ENCODE measurements at places on chromosomes 12 and 14. TPM values are rescaled to one million over a fixed set of nuclear protein-coding genes. Genes with fewer than 3 reads are reported as not detected.

- no peak for DNase-seq
These were observed 25.0 kb downstream of the JAG2 start for GRCh38 chr14:105143451-105144025.

DNA sequence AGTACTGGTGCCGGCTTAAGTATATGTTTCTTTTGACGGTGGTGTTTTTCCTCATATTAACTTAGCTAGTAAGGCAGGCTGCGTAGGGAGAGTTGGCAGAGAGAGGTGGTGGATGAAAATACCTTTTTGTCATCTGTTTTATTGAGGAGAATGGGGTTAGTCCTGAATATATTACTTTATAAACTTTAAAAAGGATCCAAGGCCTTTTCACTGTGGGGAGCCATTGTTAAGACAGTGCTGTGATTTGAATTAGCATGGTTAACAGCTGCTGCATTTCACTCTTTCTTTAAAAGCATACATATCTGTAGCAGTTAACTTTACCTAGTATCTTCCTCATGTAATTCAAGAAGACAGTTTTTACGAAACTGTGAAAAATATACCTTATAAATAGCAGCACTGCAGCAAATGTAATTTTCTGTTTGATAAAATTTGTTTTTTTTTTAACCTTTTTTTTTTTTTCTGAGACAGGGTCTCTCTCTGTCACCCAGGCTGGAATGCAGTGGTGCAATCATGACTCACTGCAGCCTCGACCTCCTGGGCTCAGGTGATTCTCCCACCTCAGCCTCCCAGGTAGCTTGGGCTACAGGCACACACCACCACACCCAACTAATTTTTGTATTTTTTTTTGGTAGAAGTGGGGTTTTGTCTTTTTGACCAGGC is 57.1 kb downstream of the AEBP2 start:
- DNase-seq: no peak

- DNase-seq: no peak
These were observed 1.6 kb downstream of the CISTR start for GRCh38 chr12:53749986-53750811.

DNA sequence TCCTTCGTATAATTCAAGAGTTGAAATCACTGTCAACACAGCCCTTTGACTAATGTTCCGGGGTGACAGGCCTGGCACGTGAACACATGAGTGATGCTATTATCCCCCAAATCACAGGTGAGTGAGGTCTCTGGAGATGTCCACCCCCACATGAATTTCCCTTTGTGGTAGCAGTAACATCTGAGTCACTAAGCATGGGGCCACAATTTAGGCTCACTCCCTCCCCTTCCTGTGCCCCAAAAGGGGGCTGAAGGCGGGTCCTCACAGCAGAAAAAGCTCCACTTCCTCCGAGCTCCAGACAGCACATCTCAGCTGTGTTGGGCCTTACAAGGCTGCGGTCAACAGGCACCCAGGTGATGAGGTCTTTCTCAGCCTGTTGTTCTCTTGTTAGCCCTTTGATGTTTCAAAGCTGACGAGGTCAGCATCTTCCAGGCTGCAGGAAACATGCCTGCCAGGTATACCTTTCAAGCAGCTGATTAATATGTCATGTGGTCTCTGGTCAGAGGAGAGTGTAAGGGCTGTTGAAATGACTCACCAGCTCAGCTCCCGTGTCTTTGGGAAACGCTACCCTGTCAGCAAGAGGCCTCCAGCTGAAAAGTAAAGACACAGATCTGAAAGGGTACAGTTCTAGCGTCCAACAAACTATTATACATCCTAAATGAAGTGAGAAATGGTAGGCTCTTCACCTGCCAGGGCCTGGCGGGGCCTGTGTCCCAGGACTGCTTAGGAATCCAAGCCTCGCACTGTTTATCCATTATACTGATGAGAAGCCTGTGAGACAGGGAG is 107.3 kb downstream of the ZFP36L1 start:
- peak; percentile 100 for DNase-seq

- DNase-seq: no peak
These were observed 30.1 kb downstream of the VRK1 start for GRCh38 chr14:96827290-96827689.

Gene HSPA2
- 33.2 TPM for total RNA-seq

- DNase-seq: no peak
These were observed 66.4 kb upstream of the SLC38A4 start for GRCh38 chr12:46892034-46892705.

DNA sequence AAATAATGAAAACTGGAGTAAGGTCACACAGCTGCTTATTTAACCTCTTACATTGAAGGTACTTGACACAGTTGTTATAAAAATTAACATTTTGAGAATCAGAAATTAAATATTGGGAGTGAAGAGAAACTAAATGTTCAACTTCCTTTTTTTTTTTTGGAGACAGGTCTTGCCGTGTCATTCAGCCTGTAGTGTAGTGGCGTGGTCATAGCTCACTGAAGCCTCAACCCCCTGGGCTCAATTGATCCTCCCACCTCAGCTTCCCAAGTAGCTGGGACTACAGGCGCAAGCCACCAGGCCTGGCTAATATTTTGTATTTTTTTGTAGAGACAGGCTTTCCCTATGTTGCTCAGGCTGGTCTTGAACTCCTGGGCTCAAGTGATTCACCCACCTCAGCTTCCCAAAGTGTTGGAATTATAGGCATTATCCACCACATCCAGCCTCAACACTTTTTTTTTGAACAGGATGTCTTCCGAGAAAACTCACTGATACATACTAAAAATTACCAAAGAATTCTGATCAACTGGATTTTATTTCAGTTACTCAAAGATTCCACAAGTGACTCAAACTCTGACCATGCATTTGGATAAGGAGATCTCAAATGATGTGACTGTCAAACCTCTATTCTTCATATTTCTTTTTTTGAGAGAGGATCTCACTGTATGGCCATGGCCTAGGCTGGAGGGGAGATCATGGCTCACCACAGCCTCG is 35.4 kb downstream of the SGPP1 start:
- no peak for DNase-seq

Gene IKBIP
- total RNA-seq: 52.7 TPM

DNA sequence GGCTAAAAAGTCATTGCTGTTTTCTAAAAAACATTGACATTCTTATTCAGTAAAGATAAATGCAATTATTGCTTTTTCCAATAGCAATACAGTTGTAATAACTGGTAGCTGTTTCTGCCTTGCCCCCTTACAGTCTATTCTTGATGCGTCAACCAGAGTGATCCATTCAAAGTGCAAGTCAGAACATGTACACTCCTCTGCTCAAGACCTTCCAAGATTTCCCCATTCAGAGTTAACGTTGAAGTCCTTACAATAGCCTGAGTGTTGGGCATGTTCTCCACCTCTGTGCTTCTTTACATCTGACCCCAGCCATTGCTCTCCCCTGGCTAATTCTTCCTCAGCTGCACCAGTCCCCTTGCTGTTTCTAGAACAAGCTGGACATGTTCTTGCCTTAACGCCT is 24.3 kb downstream of the VRK1 start:
- peak; percentile 83 for DNase-seq

Gene DLGAP5
- total RNA-seq: 41.5 TPM

Gene SLC16A7
- 0.88 TPM for total RNA-seq

Gene BMP4
- 8.6 TPM for total RNA-seq

DNA sequence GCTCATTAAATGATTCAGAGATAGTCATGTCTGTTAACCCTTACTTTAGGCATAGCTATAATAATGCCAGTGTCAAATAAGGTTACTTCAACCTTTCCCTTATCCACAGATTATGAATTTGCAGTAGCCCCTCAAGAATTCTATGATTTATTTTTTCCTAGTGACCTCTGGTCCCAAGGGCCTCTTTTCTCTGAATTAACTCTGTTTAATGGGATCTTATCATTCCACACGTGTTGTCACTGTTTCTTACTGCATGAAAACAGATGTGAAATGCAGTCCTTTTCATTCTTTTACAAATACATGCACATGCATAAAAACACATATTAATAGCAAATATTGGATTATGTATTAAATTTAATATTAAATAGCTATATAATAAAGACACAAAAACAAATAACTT is 667.7 kb upstream of the FOXG1 start:
- no peak for DNase-seq

GRCh38 chr14:100844082-100844408 is 18.1 kb downstream of the MEG3 start:
- no peak for DNase-seq
